Lung (tissue), 17 donors: ENCODE measurements at places on chromosomes 3 and 15. TPM values are rescaled to one million over a fixed set of nuclear protein-coding genes. Genes with fewer than 3 reads are reported as not detected.

Gene DNAH1
- 8.3 TPM for polyA plus RNA-seq

Gene PLAAT1
- 0.13 TPM for polyA plus RNA-seq

Gene RAD51
- 1.2 TPM for polyA plus RNA-seq

Gene CLDN18
- polyA plus RNA-seq = 118 TPM

Gene C3orf49
- not detected for polyA plus RNA-seq

Gene CSPG5
- 11.2 TPM for polyA plus RNA-seq
